Ammon's horn (tissue), 1 donor: ENCODE measurements at places on chromosomes 4 and X.

DNA sequence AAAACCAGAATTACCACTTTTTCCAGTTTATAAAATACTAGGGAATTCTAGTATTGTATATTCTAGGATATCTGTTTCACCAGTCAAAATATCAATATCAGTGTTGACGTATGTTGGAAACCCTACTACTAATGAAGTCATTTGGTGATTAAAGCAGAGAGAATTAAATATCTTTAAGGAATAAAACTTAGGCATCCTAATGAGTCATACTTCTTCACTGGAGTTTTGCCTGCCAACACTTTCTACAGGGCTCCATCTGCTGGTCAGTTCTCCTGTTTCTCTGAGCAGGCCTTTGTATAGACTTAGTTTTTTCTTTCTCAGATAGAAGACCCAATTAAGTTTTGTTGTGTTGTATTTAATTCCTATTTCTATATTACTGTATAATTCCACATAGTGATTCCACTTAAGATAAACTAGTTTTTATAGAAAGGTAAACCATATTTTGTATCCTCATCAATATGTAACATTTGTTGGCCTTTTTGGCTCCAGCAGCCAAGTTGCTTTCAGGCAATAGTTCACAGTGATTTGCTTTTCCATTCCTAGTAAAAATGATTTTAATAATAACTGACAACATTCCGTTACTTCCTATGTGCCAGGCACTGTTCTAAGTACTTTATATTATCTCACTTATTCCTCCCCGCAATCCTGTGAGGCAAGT, 3.5 kb downstream of the AP1AR start:
- DNase-seq, result peak; percentile 85

DNA sequence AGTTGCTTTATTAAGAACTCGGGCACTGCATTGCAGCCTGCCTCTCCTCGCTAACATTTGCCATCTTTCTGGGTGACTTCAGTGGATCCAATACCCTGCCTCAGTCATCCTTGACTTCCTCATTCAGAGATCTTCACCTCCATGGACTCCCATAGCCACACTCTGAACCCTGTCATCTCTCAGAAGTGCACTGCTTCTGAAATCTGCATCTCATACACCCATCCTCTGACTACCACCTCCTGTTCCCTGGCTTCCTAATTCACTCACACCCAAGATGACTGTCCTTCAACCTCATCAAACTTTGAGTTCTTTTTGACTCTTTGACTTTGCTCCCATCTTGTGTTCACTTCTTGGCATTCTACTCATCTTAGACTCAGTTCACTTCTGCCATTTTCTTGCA, 25.3 kb upstream of the CYBB start:
- DNase-seq, result no peak

DNA sequence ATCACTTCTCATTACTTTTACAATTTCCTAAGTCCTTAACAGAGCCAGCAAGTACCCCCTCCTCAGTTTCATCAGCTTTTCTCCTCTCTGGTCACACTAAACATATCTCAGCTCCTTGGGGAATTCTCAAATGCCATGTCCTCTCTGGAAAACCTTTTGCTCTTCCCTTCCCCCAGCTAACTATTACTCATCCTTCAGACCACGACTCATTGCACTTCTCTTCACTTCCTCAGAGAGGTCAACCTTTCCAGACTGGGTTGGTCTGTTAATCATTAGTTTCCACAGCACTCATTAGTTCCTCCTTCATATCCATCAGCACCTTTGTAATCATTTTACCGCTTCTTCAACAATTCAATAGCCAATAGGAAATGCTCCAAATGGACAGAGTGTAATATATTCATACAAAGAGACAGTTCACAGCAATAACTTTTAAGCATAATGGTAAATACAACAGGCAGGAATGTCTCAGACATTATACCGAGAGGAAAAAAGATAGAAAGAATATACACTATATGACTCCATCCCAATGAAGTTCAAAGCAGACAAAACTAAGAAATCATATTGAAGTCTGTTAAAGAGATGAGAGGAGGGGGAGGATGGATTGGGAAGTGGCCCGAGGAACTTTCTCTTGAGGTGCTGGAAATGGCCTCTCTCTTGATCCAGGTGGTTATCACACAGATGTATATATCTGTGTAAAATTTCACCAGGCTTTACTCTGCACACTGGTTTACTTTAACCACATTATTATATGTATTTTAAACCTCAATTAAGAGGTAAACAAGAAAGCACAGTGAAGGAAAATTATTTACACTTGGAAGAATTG, 39.6 kb downstream of the DDX60L start:
- no peak for DNase-seq

- no peak for DNase-seq
Observed at GRCh38 chr4:185205697-185206342, 2.0 kb upstream of the CFAP97 start.

DNA sequence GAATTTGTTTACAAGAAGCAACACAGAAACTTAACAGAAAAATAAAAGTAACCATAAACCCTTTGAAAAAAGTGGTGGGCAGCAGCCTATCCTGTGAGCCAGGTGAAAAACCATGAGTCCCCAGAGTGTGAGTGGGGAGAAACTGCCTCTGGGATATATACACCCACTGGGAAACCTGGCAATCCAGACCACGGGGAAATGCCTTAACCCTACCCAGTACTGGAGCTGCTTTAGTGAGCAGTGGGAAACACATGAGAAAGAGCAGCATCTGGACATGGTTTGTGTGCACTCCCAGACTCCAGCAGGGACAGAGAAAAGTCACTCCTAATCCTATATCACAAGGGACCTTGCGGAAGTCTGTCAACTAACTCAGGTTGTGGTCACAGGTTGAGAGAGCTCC, 39.4 kb downstream of the UGT2A2 start:
- DNase-seq, result no peak

DNA sequence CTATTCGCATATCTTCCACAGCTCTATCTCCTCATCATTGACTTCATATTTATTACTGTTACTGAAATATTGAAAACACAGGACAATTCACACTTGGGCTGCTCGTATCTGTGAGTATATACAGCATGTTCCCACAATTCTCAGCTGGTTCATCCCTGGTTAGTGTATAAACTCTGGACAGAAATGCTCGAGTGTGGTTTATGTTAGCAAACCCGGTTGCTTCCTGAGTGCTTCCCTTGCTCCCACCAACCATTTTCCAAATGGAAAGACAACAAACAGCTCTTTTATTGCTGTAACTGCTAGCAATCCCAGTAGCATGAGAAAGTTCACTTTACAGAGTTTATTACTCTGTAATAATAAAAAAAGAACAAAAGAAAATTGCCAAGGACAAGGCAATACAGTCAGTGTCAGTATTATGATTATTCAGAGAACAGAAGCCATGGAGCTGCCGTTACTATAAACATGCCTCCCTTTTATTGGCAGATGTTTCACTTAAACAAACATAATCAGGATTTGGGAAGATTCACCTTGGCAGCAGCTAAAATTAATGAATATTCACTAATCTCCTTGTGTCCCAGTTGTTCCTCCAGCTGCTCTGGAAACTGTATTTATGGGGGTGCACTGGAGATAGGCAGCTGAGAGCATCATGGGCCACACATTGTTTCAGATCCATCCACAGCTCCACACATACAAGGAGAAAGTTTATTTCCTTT, 134.1 kb upstream of the GUCY1A1 start:
- DNase-seq, result no peak

GRCh38 chr4:26785810-26786209, 74.8 kb upstream of the STIM2 start:
- DNase-seq, result no peak

- DNase-seq, result peak; percentile 44
Observed at GRCh38 chr4:124334119-124334518, 378.4 kb downstream of the ANKRD50 start.

GRCh38 chrX:54747733-54748393, 50.2 kb downstream of the ITIH6 start:
- DNase-seq, result no peak
